ENCODE measurements at places on chromosomes 4 and X.

DNA sequence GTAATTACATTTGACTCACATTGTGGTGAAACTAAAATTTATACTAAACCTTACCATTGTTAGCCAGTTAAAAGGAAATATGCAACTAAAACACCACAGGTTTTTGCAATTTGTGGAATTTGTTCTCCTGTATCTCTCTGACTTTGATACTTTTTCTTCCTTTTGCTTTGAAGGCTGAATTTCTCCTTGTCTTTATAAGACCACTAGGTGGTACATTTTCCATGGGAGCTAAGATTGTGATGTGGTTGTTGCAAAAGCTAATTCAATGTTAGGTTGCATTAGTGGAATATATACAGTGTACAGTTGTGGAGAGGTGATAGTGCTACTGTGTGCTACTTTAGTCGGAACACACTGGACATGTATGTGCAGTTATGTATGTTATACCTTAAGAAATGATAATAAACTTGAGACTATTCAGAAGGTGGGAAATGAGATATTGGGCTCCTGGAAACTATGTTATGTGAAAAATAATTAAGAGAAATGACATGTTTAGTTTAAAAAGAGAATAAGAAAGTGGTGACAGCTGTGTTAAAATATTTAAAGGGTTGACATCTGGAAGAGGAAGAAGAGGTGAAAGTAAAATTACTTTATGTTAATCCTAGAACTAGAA, 70.3 kb downstream of the ARL9 start:
- no peak for DNase-seq

DNA sequence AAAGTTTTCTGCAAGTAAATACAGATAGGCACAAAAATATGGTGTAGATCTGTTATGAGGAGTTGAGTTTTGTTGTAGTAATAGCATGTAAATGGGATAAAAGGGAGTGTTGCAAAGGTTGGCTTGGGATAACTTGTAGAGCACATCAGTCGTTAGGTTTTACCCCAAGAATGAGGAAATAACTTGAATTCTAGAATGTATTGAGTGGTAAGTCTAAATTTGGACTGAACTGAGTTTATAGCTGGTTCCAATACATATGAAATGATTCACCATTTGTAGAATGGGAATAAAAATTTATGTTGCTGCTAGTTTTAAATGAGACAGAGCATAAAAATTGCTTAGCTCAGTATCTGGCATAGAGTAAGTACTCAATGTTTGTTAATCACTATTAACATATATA, 719.2 kb downstream of the FSTL5 start:
- no peak for DNase-seq

GRCh38 chrX:114152130-114152529, 431.8 kb upstream of the HTR2C start:
- DNase-seq, result no peak

DNA sequence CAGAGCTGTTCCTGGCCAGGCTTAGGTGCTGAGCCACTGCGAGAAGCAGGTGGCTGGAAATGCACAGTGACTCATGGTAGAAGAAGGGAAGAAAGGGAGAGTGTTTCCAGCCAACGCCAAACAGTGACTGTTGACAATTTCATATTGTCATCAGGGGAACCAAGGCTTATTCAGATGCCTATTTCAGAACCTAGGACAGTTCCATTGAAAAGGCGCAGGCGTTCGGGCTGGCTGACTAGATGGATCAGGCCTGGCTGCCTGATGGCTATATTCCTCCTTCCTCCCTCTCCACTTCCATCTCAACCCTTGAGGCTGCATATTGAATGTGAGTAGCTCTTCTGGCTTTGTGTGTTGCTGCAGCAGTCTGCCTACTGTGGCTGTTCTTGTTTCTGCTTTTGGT, 73.0 kb upstream of the FRMPD4 start:
- DNase-seq, result no peak

GRCh38 chr4:47839259-47839658, 1.4 kb upstream of the CORIN start:
- no peak for DNase-seq

DNA sequence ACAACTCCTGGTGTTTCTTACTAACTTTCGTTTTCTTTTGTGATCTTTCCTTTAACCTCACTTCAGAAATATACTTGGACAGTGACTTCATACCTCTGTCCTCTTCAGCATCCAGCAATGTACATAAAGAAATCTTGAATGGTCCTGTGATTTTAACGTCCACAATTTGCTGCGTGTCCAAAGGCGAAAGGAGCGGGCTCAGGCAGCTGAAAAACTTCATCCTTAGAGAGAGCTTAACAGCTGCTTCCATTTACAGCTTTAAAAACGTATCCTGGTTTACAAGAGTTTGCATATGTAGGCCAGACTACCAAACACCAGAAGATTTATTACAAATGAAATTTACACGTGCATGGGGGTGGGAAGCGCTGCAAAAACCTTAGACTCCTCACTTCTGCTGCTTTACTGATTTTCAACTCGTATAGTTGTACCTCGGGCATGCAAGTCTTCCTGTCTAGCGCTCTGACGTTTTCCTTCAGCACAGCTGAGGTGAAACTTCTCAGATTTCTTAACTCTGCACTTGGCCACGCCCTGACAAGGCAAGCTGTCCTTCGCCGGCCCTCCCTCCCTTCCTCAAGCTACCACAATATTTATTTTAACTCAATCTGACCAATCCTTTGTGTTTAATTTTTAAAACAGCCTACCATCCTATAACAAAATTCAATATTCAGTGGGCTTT, 406.4 kb downstream of the FAM47A start:
- DNase-seq, result no peak

All from NCI-H1092 (cell line).